ENCODE measurements at places on chromosomes 4 and X.

- DNase-seq = no peak
Measured at GRCh38 chrX:16511796-16512776, 137.9 kb upstream of the S100G start.

DNA sequence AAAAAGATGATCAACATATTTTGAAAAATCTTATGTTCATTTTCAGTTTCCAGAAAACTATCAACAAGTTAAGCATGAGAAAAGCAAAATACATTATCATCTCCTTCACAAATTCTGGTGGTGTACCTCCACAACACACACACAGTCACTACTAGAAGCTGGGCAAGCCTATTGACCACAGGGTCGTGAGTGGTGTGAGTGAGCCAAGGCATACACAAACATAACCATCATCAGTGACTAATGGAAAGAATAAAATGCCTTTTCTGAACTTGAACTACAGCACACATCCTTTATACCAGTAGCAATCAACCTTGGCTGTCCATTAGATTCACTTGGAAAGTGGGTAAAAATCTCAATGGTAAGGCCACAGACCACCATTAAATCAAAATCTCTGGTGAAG, 180.2 kb downstream of the FAM47B start:
- DNase-seq = no peak

DNA sequence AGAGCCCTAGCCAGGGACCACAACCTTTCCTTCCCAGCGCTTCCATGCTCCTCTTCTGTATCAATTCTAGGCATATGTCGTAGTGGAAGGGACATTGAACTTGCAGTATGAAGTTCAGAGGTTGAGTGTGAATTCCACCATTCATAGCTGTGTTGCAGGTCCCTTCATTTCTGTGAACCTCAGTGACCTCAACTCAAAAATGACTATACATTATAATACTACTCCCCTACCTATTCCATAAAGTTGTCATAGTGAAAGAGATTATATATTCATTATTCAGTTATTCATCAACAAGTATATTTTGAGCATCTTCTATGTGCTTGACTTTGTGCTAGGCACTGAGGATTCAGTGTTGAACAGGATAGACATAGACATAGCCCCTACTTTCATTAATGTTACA, 28.0 kb downstream of the SH3BGRL start:
- DNase-seq = no peak

- DNase-seq = no peak
Measured at GRCh38 chrX:153700376-153700945, 12.7 kb downstream of the SLC6A8 start.

- DNase-seq = no peak
Measured at GRCh38 chr4:174217273-174218126, 66.0 kb downstream of the FBXO8 start.

GRCh38 chrX:69618803-69619202, 2.9 kb downstream of the EDA start:
- peak; percentile 2 for DNase-seq

- DNase-seq = no peak
Measured at GRCh38 chr4:189802884-189803283, 137.8 kb upstream of the FRG1 start.

DNA sequence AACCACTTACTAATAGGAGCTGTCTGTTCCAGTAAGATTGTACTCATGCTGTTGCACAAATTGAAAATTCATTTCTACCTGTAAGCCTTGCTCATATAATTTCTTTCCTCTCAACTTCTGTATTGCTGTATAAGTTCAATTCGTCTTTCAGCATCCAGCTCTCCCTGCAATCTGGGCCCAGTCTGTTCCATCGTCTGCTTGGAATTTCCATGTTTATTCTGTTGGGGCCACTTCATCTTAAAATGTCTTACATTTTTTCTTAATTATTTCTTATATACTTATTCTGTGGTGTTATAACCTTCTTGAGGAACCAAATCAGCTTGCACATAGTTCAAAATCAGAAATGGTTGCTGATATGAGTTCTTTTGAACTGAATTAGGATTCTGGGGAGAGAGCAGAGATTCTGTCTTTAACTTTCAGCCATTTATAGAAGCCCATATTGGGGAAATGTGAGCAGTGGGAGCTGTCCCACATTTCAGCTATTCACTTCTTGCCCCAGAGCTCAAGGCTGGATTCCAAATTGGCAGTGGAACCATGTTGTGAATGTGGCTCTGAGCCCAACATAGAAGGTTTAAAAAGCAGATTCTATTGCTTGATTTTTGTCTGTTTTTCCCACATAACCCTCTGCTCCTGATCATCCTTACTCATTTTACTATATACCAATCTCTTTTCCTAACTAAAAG, 291.9 kb downstream of the BMPR1B start:
- no peak for DNase-seq

- DNase-seq = no peak
Measured at GRCh38 chr4:76690906-76691275, 207.1 kb downstream of the SOWAHB start.

Measured in germinal center (tissue), 1 donor.